ENCODE measurements at places on chromosomes 11 and 22.

DNA sequence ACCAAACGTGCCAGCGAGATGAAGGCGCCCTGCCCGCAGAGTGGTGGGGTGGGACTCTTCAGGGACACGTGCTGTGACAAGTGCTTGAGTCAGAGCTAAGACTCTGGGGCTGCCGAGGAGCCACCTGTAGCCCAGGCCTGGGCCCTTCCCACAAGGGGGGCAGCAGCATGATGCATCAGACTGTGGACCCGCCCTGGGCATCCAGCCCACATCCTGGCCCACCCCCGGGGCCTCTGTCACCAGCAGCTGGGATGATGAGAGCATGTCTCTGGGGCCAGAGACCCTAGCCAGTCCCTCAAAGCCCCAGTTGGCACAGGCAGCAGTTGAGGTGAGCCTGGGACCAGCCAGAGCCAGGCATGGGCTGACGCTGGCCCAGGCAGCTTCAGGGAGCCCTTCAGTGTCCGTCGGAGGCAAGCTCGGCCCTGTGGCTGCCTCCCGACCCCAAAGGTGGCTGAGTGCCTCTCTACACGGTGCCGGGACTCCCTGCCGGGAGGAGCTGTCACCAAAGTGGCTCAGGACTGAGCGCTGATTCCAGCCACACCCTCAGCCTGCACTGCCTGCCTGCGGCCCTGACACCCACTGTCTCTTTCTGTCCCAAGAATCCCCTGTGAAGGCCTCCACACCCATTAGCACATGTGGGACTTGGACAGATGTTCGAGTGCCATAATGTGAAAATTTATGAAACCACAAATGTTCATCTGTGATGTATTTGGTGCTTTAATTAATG, 41.3 kb downstream of the CDKN1C start:
- no peak for DNase-seq

- no peak for DNase-seq
Measured at GRCh38 chr22:50305393-50305922, 2.0 kb downstream of the PLXNB2 start.

GRCh38 chr11:132064987-132065620, 694.7 kb downstream of the NTM start:
- no peak for DNase-seq

- DNase-seq, result no peak
Measured at GRCh38 chr22:46336119-46337078, 885 bp downstream of the TRMU start.

Measured in D721Med (cell line).